Dermis blood vessel endothelial cell (primary cell): ENCODE measurements at places on chromosomes 4 and X.
A peak's percentile ranks its signal among the peaks of the same experiment; 100 is the strongest.

GRCh38 chr4:10066670-10067651 is 45.7 kb upstream of the SLC2A9 start:
- DNase-seq = no peak

- DNase-seq = no peak
These were observed 65.8 kb upstream of the FAM47A start for GRCh38 chrX:34197946-34198345.

DNA sequence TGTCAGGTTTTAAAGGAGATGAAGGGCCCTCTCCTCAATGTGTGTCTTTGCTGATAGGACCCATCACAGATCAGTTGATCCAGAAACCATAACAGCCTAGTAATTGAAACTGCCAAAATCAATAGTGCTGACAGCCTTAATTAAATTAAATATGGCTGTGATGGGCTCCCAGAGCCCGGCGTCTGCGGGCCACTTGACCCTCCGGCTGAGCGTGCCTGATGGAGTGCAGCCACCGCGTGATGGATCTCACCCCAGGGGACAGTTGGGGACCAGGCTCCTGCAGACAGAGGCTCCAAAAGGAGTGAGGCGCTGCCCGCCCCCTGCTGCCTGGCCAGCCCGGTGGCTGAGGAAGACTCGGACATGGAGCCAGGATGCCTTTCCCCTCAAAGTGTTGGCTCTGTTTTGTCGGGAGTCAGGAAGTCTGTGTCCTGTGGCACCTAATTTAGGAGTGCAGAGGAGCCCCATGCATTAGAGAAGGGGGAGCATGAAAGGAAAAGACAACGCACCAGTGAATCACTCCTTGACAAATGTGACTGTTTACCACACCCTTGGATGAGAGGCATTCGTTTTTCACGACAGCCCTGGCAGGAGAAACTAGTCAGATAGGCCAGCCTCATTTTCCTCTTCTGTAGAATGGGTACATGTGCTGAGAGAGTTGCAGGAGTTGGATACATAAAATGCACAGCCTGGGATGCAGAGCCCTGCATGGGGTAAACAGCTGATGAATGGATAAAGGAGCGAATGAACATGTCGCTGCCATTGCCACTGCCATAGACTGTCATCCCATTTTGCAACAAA is 40.9 kb upstream of the MSX1 start:
- DNase-seq = no peak

- no peak for DNase-seq
These were observed 57.8 kb upstream of the HCCS start for GRCh38 chrX:11053351-11053750.

DNA sequence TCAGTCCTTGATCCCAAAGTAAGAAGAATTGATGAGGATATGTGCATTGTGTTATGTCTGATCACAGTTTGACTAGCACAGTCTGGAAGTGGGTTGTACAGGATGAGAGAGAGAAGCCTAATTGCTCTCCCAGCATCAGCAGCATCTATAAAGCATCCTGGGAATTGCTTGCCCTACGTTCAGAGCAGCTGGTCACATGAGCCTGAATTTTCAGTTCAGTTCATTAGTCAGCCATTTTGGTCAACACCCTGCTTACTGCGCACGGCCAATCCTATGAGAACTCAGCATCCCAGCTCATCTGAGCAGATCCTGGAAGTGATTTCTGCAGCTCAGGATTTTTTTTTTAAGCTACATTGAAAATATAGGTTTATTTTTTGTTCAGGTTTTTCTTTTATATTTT is at the start of gene RUFY3:
TSS of gene RUFY3 (plus strand) at position 218 of the 400 bp plus-strand sequence. CDS start 610 bp downstream, outside the sequence.
- peak; percentile 70 for DNase-seq

GRCh38 chr4:111283066-111283677 is 660.3 kb upstream of the PITX2 start:
- peak; percentile 62 for DNase-seq

DNA sequence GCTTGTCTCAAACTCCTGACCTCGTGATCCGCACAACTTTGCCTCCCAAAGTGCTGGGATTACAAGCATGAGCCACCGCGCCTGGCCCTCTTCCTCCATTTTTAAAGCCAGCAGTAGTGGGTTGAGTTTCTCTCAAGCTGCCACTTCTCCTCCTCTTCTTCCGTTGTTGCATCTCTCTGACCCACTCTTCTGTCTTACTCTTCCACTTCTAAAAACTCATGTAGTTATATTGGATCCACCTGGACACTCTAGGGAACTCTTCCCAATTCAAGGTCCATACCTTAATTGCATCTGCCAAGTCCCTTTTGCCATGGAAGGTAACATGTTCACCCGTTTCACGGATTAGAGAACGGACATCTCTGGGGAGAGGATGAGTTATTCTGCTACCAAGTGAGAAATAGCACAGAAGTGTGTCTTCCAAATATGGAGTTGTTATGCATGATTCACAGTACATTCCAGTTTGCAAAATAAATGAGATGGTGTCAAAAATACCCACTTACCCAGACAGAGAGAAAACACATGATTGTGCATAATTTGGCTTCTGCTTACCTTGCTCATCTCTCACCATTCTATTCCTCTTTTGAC is 51.8 kb downstream of the GBA3 start:
- DNase-seq = no peak
